ENCODE measurements at places on chromosomes 6 and 20.
A peak's percentile ranks its signal among the peaks of the same experiment; 100 is the strongest.

DNA sequence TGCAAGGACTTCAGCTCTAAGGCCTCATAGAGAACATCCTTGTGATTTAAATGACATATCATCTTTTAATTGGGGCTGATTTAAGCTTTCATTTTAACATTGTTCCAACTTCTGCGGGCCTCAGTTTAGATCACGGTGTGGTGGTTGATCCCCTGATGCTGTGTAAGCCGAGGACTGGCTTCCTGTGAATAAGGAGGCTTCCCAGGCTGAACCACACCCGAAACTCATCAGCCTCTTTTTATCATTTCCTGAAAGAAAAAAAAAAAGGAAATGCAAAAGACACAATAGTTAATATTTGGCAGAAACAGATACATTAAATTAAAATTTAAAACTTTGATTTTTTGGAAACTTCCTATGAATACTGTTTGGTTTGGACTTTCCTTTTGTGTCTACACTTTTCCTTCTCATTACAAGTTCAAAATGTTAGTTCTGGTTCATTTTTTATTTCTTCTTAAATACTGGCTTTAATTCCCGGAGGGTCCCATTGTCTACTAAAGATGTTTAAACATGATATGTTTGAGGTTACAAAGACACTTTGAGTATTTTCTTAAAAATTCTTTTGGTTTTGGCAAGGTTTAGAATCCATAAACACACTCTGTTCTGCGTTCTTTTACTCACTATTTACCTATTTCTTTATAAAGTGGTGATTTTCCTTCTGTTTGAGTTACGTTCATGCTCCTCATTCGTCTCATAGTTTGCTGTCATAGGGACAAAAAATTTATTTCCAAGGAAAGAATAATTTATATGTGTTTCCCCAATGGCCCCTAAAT lies 230.0 kb upstream of the SULF2 start:
- peak; percentile 80 for DNase-seq

DNA sequence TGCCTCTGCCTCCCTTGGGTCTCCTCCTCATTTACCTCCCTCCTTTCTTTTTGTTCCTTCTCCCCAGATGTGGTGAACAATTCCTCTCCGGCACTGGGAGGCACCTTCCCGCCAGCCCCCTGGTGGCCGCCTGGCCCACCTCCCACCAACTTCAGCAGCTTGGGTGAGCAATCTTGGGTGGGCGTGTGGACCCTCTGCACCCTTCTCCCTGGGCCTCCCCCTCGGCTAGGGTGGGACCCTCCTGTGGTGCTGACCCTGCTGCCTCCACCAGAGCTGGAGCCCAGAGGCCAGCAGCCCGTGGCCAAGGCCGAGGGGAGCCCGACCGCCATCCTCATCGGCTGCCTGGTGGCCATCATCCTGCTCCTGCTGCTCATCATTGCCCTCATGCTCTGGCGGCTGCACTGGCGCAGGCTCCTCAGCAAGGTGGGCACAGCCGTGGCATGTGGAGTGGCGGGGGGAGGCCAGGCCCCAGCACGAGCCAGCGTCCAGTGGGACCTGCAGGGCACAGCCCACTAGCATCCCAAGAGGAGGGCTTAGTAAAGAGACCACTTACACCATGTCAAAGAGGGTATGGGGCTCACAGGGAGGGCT lies 8.8 kb downstream of the DDR1 start:
- DNase-seq = no peak

GRCh38 chr6:82840571-82840970 lies 225.1 kb downstream of the UBE3D start:
- peak; percentile 44 for DNase-seq

GRCh38 chr6:23349521-23350147 lies 776.4 kb upstream of the NRSN1 start:
- peak; percentile 61 for DNase-seq

- DNase-seq = no peak
These were observed 243.1 kb downstream of the DLL1 start for GRCh38 chr6:170047823-170048222.

GRCh38 chr6:100116411-100117194 lies 122.6 kb upstream of the MCHR2 start:
- peak; percentile 81 for DNase-seq

DNA sequence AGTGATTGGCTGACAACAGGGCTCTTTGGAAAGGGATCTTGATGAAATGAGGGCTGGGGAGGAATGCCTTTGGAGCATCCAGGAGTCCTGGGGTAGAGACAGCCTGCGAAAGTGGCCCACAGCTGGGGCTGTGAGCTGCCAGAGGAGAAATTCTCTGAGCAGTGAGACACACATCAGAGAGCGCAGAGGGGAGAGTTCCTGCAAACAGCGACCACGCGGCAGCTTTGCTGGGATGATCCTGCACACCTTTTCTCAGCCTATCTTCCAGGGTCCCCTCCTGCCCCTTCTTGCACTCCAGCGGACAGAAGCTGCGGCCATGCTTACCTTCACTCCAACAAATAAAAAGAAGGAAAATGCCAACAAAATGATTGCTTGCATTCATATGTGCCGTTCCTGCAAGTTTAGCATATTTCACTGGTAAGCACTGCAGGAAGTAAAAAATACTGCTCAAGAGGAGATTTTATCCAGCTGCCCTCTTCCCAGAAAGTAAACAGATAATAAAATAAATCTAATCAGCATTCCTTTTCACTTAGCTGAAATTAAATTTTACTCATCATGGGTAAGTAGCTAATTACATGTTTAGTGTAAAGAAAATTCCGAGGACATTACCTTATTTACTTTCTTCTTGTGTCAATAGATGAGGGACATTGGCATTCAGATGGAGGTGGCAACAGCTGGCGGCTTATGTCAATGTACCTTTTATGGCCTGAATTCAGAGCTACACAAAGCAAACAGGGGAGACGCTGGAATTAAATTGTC lies 339.9 kb upstream of the ARID1B start:
- no peak for DNase-seq

DNA sequence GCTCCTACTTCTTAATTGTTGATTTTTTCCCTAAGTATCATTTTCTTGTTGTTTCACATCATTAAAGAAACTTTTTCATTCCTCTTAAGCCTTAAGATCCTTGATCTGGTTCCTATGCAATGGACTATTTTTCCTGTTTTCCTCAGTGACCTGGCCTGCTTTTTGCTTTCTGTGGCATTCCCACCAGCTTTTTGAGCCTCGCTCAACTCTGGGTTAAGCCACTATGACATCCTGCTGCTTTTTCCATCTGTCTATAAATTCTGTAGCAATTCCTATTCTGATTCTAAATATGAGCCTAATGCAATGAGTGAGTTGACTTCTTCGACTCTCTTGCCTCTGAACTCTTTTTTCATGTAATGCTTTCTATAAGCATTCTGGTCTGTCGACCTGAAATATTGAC lies 160.3 kb downstream of the GRM1 start:
- DNase-seq = no peak

- no peak for DNase-seq
These were observed 104.7 kb upstream of the IFNGR1 start for GRCh38 chr6:137323860-137324259.

- no peak for DNase-seq
These were observed 205.4 kb upstream of the CST7 start for GRCh38 chr20:24743641-24744040.

DNA sequence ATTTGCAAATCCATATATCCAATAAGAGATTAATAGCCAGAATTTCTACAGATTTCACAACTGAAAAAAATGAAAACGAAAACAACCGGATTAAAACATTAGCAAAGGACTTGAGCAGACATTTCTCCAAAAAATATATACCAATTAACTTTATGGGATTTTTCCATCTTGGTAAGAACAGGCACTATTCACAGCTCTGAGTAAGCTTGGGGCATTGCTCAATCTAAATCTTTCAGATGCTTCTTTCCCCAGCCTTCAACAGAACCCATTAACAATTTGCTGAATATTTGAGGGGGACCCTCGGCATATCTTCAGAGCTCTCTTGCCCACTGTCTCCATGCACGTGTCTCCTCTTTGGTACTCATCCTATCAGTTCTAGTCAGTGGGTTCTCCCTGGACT lies 111.7 kb upstream of the CD93 start:
- DNase-seq = no peak

DNA sequence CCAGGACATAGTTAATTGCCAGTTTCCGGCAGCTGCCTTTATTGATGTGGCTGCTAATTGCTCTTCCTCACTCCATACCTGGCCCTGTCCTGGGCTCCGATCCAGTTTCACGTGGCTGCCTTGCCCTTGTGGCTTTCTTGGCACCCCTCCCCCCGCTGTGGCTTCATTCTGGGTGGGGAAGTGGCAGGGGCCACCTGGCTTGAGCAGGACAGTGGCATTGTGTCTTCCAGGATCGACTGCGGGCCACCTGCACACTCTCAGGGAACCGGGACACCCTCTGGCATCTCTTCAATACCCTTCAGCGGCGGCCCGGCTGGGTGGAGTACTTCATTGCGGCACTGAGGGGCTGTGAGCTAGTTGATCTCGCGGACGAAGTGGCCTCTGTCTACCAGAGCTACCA lies 10.8 kb downstream of the MAVS start:
- DNase-seq = no peak

DNA sequence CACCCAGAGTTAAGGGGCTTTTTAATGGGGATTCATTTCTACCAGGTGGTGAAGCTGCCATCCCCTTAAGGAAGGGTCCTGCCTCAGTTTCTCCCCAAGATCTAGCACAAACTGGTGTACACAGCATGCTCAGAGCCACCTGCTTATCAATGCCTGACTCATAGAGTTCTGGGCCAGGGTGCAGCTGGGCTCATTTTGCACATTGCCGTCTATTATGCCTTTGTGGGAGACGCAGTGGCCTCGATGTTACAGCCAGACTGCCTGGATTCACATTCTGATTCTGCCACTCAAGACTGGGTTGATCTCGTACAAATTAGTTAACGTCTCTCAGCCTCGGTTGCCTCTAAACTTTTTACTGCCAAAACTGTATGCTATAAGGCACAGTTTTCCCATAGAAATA lies 365.7 kb downstream of the ZFAND3 start:
- DNase-seq = no peak

- no peak for DNase-seq
These were observed 104.2 kb downstream of the HIVEP1 start for GRCh38 chr6:12116264-12116800.

GRCh38 chr20:19968466-19969073 lies 48.6 kb upstream of the NAA20 start:
- DNase-seq = no peak

DNA sequence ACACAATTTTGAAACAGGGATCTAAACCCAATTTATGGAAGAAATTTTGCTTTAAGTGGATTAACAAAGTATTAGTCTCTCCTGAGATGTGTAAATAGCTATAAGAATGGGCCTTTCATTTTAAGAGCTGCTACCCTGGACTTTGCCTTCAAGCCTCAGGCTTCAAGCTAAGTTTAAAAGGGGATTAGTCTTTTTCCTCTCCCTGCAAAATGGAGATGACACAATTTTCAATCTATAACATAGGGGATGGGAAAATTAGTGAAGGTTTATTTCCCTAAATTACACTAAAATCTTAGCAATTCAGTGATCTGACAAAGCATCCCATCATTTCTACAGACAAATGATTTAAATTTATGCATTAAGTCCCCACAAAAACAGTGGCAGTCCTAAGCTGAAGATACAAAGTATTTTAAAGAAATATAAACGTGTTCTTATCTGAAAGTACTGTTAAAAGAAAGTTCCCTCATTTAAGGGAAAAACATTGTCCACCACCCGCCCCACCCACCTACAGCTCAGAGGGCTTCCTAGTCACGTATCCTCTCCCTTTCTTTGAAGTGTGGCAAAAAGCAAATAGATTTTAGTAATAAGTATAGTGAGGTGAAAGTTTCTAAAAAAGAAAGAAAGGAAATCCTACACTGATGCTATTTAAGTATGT lies 14.5 kb downstream of the ARHGAP18 start:
- no peak for DNase-seq

GRCh38 chr6:18214003-18214402 lies 50.3 kb downstream of the DEK start:
- no peak for DNase-seq

GRCh38 chr20:50852085-50852484 lies 57.2 kb downstream of the BCAS4 start:
- DNase-seq = no peak

- no peak for DNase-seq
These were observed 34.3 kb upstream of the MCUR1 start for GRCh38 chr6:13848522-13849150.

GRCh38 chr6:142377497-142377848 lies 75.7 kb downstream of the ADGRG6 start:
- DNase-seq = no peak

GRCh38 chr6:134849920-134850447 lies 99.9 kb downstream of the ALDH8A1 start:
- DNase-seq = no peak

- DNase-seq = peak; percentile 11
These were observed 72.6 kb upstream of the DUSP22 start for GRCh38 chr6:219641-220198.

- no peak for DNase-seq
These were observed at the start of gene SIRPG for GRCh38 chr20:1657556-1658334. Gene SIRPG, minus strand, starts transcription at chr20:1657779. Its CDS starts 65 bp downstream, at chr20:1657714.

- DNase-seq = no peak
These were observed 6.9 kb upstream of the SMIM28 start for GRCh38 chr6:138370631-138371451.

- DNase-seq = no peak
These were observed 44.5 kb downstream of the PXDC1 start for GRCh38 chr6:3707024-3707423.

GRCh38 chr6:53233309-53233708 lies 84.7 kb upstream of the GCM1 start:
- no peak for DNase-seq

GRCh38 chr6:106167096-106167814 lies 81.1 kb downstream of the PRDM1 start:
- no peak for DNase-seq

DNA sequence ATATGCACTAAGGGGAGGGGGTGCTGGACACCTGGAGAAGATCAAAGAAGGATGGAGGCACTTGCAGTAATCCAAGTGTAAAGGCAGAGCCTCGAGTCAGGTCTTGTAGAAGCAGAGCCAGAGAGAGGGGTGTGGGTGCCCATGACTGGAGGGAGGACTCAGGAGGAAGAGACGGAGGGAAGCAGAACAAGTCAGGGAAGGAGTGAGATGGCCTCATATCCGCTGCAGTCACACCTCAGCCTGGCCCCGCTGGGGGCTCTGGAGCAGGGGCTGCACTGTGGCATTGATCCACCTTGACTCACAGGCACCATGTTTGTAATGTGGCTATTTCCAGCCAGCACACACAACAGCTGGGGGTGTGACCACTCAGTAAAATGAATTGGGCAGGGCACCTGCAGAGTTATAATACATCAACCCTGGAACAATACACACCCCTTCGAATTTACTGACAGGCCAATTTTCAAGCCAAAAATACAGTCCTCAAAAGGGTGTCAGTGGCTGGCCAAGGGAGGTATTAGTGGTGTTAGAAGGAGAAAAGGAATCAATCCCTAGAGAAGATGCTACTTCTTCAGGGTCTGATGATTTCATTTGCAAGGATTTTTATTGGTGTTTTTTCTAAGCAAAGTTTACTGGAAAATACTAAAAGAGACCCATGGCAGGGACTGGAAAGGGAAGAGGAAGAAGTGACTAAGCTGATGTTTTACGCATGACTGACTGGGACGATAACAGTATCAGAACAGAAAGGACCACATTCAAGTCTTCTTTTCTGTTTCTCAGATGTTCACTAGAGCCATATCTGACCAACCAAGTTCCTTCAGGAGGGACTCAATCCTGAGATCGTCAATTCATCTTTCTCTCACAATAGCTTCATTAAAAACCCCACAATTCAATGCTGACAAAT lies 18.9 kb upstream of the NXT1 start:
- DNase-seq = no peak

GRCh38 chr20:24100370-24101011 lies 111.9 kb upstream of the GGTLC1 start:
- DNase-seq = peak; percentile 46
